ENCODE measurements at places on chromosomes 3 and 15.

DNA sequence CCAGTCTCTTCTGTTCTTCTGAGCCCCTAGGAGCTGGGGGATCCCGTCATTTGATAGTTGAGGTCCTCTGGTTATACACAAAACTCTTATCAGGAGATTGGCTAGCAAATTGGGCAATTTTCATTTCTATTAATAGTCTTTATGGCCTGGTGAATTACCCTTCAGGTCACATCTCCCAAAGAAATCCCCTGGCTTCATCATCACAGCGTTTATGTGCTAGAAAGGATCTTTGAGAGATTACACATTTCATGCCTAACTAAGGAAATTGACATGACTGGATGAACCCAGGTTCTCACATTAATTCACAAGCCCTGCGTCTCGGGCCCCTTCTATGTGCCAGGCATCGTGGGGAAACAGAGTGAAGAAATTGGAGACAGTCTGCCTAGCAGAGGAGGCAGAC lies 227.4 kb upstream of the PROK2 start:
- DNase-seq: no peak

DNA sequence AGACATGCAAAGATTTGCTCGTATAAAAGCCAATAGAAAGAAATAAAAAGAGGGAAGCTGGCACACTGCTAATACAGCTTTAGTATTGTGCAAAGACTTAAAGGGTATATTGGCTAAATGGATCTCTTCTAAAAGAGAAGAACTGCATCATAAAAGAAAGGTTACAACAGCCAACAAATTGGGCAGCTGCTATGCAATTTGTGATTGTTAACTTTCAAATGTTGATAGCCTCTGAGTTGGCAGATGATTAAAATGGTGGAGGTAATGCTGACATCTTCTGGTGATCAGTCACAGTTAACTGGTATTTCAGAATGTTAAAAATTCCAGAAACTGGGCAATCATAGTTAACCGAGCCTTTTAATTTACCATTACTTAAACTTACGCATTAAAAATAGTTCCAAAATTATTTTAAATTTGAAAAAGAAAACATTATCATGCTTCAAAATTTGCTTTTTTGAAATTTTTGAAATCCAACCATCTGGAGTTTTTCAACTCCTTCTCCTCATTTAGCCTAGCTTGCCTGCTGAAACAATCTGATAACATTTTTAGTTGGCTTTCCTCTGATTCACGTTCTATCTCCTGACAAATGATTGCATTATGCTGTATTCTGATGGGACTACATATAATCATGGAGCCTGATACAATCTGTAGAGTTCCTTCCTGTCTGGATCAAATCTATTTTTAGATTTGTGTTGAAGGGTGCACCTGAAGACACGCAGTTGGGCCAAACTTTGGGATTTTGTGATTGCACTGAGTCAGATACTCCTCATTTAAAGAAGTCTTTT lies 144.0 kb upstream of the PDZRN3 start:
- DNase-seq: no peak

GRCh38 chr3:158765518-158766205 lies 33.4 kb upstream of the RARRES1 start:
- DNase-seq: no peak

- no peak for DNase-seq
These were observed 89.9 kb upstream of the TSPAN3 start for GRCh38 chr15:77160562-77161478.

GRCh38 chr3:58015520-58015915 lies 7.3 kb downstream of the FLNB start:
- no peak for DNase-seq

DNA sequence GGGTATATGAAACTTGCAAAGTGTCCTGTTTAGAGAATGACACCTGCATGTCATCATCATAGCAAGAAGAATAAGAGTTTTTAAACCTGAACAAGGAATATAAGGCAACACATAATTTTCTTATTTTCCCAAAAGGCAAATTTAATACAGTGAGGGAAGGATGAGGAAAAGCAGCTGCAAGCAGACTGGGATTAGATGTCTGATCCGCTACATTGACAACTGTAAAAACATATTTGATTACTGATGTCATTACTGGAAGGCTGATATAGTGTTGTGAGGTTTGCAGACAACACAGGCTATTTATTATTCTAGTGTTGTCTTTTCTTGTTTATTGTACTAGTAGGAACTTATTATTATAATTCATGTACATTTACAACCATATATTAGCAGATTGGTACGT lies 528.7 kb downstream of the ZIC1 start:
- no peak for DNase-seq

DNA sequence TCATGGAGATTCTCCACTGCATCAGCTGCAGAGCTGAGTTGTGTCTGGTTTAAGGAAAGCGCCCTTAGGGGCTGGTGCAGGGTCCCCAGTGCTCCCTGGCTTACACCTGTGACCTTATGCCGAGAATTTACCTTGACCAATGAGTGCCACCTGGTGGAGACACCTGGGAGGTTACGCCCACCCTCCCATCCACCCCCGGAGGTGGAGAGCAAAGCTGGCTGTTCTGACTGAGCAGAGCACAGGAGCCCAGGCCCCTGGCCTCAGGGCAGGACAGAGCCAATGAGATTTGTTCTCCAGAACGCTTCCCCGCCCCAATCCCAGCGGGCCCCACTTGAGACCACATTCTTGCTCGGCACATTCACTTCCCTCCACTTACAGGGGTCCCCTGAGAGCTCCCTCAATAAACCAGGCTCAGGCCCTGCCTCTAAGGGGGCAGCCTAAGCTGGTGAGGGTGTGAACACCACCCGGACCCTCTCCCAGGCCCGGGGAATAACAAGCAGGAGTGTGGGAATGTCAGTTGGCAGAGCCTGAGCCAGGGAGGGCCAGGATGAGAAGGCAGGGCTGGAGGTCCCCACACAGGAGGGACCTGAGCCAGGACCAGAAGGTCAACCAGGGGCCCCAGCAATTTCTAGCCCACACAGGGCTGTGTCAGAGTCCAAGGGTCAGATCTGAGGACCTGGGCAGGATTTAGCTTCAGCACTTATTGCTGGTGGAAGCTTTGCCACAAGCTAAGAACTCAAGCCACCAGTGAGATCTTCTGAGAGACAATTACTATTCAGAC lies 117.1 kb downstream of the TPRA1 start:
- DNase-seq: no peak

- DNase-seq: no peak
These were observed 6.4 kb downstream of the NSUN3 start for GRCh38 chr3:94069194-94069813.

DNA sequence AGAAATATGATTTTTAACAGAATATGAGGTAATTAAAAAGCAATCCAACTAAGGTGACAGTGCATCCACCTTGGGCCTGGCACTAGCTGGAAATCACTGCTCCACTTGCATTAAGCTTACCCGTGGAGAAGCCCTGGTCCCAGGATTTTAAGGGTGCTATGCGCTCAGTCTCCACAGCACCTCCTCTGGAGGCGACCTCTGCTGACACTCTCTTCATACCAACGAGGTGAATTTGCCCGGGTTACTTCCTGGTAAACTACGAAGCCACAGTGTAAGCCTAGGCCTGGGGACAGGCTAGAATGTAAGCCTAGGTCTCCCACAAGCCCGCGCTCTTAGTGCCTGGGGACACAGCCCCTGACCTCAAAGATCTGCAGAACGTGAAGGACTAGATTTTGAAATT lies 793 bp downstream of the APOD start:
- DNase-seq: no peak

- no peak for DNase-seq
These were observed 706.6 kb downstream of the SI start for GRCh38 chr3:164371681-164372080.

DNA sequence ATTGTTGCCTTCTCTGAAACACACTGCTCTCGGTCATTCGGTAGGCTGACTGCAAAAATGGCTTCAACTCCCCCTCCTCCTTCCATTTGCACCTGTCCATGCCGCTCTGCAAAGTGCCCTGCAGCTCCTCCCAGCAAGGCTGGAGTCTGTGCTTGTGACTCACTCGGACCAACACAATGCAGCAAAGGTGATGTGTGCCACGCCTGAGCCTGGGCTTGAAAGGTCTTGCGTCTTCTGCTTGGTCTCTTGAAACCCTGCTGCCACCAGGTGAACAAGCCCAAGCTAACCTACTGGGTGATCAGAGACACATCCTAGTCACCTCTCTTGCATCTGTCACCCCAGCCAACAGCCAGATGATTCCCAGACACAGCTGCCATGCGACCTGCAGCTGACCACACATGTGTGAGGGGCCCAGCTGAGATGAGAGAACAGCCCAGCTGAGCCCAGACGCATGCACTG lies 71.1 kb downstream of the MGLL start:
- no peak for DNase-seq

GRCh38 chr3:45119824-45120358 lies 26.3 kb downstream of the CDCP1 start:
- DNase-seq: no peak

- DNase-seq: no peak
These were observed 199.2 kb upstream of the SLC2A2 start for GRCh38 chr3:171225708-171226107.

GRCh38 chr3:73523661-73524060 lies 101.1 kb downstream of the PDZRN3 start:
- DNase-seq: no peak

DNA sequence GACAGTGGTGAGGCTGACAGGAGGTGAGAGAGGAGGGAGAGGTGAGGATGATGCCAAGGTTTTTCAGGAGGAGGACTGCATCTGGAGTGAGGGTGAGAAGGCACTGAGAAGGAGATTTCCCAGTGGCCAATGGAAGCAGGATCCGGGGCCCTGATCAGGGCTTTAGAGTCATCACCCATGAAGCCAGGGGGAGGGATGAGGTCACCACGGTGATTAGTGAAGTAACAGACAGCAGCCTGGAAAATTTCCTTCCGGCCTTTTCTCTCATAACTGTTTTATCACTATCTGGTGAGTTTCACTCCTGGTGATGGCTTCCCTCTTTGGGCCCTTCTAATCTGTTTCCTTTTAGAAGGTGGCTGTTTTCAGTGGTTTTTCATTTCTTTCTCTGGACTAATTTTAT lies 80.5 kb upstream of the WNT5A start:
- no peak for DNase-seq

GRCh38 chr15:36757189-36757814 lies 177.9 kb downstream of the CDIN1 start:
- no peak for DNase-seq

GRCh38 chr3:190013943-190014924 lies 106.5 kb downstream of the P3H2 start:
- no peak for DNase-seq

DNA sequence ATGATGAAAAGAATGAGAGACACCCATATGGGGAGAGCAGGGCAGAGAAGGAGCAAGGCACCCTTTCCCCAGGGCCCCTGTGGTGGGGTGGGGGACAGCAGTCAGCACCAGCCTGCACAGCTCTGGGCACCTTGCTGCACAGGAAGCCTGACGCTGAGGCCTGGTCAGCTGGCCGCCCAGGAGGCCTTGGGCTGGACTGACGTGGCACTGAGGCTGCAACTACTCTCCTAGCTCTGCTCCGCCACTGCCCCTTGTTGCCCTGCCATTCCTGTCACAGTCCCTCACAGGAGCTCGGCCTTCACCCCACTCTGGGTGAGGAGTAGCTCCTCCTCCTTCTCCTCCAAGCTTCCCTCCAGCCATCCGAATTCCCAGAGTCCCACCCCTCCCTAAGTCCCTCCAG lies 99.7 kb downstream of the CPN2 start:
- no peak for DNase-seq

DNA sequence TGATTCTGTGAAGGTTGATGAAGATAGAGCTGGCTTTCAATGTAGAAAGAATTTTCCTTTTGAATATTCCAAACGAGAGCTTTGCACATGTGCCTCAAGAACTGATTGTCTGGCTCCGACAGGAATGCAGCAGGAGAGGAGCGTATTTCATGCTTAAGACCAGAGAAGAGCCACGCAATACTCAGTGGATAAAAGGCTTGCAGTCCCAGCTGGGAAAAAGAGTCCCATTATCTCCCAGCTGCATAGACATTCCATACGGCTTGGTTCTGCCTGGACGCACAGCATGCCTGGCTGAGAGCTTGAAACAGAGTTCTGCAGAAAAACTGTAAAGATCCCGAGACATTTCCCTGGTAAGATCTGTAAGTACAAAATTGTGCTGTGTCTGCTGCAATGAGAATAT lies at the start of gene CNTN6:
TSS of gene CNTN6 (plus strand) at position 254 of the 400 bp plus-strand sequence. CDS start 54,985 bp downstream, outside the sequence.
- no peak for DNase-seq

DNA sequence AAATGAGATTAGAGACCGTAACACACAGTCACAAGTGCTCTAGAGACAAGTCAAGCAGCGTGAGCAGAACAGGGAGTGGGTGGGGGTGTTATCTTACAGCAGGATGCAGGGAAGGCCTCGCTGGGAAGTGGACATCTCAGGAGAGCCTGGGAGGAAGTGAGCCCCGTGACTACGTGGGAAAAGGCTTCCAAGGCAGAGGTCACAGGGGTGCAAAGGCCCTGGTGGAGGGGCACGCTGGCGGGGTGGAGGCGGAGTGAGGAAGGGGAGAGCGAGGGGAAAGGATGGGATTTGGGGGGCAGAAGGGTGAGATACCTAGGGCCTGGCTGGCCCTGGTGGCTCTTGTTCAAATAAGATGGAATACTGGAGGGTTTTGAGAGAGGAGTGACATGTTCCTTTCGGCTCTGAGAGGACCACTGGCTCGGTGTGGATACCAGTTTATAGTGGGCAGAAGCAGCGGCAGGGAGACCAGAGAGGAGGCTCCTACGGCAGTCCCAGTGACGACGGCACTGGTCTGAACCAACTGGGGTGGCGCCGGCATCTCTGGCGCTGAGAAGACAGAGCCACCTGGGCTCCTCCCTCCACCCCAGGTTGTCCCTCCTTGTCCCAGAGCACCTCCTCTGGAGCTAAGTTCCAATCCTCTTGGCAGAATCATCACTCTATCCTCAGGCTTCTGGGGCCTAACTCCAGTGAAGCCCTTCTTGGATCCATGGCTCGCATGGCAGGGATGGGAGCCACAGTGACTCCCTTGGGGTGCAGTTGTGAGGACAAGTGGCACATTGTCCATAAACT lies 266.2 kb upstream of the LYSMD4 start:
- no peak for DNase-seq

DNA sequence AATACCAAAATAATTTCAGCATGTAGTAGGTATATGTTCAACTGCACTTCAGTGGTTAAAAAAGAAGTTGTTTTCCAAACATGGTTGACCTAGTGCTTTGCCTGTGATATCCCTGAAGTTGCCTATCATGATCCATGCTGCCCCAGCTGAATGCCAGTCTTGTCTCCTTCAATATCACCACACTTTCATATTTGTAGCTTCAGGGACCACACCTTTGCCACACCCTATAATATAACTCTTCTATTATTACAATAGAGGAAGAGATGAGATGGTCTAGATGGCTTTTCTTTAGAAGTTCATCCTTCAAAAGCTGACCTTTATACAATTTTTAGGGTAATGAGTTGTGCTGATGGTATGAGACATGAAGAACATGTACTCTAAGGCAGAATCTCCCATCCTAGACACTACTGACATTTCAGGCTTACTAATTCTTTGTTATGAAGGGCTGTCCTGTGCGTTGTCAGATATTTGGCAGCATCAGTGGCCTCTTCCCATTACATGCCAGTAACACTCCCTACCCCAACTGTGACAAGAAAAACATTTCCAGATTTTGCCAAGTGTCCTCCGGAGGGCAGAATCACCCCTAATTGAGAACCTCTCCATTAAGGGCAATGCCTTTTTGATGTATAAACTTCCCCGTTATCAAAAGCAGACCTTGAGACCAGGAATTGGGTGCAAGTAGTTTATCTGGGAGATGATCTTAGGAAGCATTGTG lies 76.2 kb upstream of the PLCL2 start:
- DNase-seq: no peak

GRCh38 chr3:169497567-169498257 lies 165.8 kb downstream of the MECOM start:
- no peak for DNase-seq

- no peak for DNase-seq
These were observed 2.3 kb downstream of the MINDY4B start for GRCh38 chr3:150902988-150903387.

- no peak for DNase-seq
These were observed 2.8 kb downstream of the GPD1L start for GRCh38 chr3:32109256-32109655.
